ENCODE measurements at places on chromosomes 3 and 15.

- peak; percentile 69 for DNase-seq
These were observed 361.9 kb upstream of the ICE2 start for GRCh38 chr15:60840703-60841411.

- no peak for DNase-seq
These were observed 422.6 kb downstream of the FOXP1 start for GRCh38 chr3:71160785-71161546.

DNA sequence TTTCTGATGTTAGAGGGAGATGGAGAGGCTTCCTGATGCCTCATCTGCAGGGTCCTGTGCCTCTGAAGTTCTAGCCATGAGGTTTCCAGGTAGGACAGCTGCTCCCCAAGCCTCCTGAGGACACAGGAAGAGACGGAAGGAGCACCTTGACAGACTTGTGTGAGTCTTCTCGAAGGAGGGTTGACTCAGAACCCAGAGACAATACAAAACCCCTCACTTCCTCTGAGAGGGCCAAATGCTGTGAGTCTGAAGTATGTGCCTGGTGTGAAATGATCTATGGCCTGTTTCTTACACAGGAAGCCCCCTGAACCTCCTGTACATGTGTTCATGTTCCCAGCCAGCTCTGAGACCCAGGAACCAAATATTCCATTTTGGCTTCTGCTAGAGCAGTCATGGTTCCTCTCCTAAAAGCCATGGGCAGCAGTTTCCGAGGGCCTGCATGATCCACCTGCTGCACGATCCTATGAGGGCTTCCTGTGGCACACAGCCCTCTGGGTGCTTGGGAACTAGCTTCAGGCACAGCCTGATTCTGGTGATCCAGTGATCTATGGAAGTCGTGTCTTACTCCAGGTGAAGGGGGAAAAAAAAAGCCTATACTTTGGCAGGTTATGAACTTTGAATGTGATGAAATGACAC, 62.2 kb downstream of the AAGAB start:
- no peak for DNase-seq

- DNase-seq: no peak
These were observed 32.2 kb downstream of the SLC41A3 start for GRCh38 chr3:126051741-126052140.

DNA sequence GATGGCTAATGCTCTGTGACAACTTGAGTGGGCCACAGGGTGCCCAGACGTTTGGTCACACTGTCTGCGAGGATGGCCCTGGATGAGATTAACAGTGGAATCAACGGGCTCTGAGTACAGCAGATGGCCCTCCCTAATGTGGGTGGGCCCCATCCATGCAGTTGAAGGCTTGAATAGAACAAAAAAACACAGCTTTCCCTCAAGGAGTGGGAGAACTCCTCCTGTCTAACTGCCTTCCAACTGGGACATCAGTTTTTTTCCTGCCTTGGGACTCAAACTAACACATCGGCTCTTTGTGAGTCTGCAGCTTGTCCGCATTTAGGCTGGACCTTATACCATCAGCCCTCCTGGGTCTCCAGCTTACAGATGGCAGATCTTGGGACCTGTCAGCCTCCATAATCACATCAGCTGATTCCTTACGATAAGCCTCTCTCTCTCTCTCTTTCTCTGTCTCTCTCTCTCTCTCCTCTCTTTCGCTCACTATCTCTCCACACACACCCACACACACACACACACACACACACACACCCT, 20.8 kb downstream of the FAM174B start:
- DNase-seq: no peak

- DNase-seq: no peak
These were observed 22.6 kb downstream of the CIP2A start for GRCh38 chr3:108566599-108566998.

GRCh38 chr3:190070622-190071347, 49.9 kb downstream of the P3H2 start:
- DNase-seq: no peak

DNA sequence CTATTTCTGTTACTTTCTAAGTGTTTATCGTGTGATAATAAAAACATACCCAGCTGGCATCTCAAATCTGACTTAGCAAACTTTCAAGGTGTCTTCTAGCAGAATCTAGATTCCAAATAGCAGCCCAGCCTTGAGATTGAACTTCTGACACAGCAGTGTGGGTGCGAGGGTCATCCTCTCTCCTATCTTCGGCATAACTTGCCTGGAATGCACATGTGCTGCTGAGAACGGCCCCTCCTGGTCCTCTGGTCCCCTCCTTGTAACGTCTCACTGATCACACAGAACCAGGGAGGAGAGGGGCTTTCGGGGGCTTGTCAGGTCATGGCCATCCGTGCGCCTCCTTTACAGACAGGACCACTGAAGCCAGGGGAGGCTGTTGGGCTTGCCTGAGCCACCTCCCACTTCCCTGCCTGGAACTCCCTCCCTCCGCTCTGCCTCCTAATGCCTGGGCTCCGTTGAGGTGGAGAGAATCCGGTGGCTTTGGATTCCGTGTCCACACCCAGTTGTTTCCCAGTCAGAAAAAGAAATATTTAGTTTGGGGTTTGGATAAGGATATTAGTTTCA, 344.4 kb upstream of the C2CD4B start:
- no peak for DNase-seq

DNA sequence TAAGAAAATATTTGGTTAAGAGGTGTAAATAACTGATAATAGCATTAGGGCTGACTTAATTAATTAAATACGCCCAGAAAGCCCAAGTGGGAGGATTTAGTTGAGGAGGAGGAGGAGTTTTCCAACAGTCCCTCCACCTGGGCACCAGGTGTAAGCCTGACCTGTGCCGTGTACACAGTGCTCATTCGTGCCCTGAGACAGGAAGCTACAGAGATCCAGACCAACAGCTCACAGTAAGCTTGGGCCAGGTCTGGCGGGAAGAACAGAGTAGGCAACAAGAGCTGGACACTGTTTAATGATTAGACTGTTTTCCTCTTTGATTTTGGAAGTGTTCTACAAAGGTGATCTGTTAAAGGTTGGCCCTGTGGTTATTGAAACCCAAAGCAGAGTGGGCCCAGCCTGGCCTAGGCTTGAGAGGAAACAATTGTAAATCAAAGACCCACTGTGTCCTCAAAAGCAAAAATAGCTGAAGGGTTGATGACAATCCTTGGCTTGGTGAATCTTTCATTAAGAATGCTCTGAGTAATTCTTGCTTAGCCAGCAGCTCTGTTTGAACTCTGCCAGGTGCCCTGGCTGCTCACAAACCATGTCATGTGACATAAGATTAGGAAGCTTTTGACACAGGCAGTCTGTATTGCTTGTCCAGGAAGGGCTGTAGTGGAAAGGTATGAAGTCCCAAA, 13.8 kb downstream of the SQOR start:
- DNase-seq: no peak

GRCh38 chr15:74257105-74257504, 21.0 kb downstream of the CCDC33 start:
- DNase-seq: no peak

- no peak for DNase-seq
These were observed 43.5 kb upstream of the CTNNB1 start for GRCh38 chr3:41155834-41156233.

DNA sequence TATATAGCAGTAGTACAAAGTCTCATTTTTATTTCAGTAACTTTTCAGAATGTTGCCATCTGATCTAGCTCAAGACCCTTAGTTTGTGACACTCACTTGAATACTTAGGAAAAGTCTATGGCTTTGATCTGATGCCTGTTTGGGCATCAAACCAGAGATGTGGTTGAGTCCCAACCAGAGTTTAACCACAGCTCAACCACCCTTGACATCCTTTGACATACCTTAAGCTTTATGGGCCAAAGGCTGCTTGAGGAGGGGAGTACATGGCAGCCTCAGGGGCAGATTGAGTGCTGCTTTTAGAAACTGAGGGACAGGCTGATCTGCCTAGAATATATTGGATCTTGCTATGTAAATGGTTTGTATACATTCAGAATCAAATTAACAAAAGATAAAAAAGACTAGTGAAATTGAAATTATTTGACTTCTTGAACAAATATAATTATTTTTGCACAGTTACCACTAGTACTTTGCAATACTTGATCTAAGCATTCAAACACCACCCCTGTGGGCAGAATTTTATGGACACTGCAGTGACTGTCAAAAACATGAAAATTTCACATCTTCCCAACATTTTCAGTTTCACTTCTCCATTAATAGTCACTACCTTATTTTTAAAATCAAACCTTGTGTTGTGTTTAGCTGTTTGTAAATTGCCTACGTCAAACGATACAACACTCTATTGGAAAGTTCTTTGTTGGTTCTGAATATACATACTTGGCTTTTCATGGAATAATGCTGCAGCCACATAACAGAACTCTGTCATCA, 199.8 kb downstream of the UBE2E2 start:
- peak; percentile 28 for DNase-seq

DNA sequence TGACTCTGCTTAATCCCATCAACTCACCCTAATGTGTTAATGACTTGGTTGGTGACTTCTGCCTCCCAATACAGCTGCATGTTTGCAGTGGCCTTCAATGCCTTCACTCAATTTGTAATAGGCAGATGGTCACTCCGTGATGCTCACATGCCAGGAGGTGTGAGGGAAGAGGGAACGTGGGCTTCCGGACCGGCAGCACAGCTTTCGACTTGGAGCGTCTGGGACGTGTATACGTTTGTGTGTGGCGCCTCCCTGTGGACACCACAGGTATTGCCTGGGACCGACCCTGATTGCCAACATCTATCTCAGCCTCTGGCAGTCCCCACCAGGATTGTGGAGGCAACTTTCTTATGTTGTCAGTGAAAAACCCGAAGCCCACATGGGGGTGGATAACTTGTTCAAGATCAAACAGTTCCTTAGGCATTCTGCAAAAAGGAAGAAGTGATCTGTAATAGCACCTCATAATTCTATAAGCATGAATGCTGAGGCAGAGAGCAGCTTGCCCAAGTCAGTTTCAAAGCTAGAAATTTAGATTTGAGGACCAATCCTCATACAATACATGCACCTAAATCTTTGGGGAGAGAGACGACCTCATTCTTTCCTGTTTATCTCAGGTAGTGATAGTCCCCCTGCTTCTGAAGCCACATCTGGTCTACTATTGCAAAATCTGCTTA, 16.9 kb downstream of the MRPL46 start:
- DNase-seq: peak; percentile 82

- no peak for DNase-seq
These were observed 110.3 kb downstream of the LSM3 start for GRCh38 chr3:14288833-14289451.

DNA sequence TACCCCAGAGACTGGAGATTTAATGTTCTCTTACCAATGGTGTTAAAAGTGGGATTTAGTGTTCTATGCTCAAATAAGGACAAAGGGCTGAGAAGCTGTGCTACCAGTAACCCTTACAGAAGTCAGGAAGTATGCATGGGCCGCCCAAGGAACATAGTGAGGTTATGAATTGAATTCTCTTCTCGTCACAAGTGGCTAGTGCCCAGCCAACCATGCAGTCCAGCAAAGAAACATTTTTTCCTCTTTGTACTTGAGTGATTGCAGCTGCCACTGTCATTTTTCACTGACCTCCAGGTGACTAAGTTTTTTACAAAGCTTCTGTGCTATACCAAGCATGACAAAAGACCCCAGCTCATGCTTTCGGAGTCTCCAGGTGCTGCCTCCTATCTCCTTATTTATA, 110.6 kb upstream of the DCBLD2 start:
- no peak for DNase-seq

DNA sequence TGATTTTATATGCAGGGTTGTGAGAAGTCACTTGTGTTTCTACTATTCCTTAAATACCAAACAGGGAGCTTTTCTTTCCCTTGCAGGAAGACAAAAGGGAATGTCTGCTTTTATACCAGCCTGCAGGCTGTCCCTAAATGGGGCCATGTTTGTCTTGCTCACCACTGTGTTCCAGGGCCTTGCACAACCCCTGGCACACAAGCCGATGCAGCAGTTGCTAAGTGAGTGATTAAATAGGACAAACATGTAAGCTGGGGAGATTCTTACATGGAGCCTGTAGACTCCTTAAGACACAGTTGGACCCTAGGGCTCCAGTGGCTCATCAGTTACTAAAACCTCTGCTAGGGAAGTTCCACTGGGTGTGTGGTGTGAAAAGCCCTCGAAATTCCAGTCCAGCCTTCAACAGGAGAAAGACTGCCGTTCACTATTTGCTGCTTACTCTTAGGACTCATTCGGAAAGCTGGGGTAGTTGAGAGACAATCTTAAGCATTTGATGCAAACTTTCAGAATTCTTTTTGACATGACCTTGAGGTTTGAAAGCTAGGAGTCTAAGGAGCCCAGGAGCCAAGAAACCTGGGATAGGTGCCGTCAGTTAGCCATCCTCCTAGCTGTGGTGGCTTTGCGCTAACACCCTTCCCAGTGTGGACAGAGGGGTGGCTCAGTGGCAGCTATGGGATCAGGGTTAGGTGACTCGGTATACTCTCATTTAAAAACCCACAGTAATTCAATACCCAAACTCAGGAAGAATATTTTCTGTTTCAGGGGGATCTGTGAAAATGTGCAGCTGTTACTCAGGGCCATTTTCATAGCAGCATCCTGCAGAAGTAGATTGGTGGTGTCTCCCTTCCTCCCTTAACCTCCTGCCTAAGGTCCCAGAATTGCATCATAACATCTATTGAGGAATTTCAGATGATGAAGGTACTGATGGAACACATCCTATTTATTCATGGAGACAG, 39.1 kb downstream of the SYNM start:
- DNase-seq: no peak

GRCh38 chr3:196323691-196324090, 5.7 kb upstream of the DYNLT2B start:
- no peak for DNase-seq

DNA sequence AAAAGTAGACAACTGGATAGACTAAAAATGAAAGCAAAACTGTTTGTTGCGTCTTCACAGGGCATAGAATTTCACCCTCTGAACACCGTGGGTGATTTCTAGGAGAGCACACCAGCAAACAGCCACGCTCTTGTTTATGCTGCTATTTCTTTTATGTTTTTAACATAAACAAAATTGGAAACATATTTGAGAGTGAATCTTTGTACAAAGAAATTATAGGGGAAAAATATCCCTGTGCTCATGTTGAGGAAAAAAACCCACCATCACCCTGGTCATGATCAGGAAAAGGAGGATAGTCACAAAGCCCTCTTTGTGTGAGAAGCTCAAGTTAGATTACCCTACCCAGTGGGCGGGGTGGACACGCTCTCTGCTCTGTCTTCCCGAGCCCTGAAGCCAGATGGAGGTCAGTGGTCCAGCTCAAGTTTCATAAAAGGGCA, 313.3 kb downstream of the SATB1 start:
- DNase-seq: no peak

DNA sequence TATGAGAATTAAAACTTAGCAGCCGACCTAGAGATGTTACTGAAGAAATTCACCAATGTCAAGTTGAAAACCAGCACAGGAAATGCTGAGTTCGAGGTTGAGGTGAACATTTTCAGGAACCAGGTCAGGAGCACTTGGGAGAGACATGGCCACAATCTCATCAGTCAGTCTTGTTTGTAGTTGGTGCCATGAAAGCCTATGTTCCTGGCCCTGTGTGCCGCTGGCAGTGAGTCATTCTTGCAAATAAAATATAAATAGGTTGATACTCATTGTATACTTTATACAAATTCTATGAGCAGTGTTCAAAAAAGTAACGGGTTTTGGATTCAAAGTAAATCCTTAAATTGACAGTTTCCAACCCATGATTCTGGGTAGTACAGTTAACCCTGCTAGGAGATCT, 1.5 kb upstream of the FSIP1 start:
- DNase-seq: no peak
